AG20443 (cell line): ENCODE measurements at places on chromosomes 1 and 21.

GRCh38 chr1:159900755-159901360 is 893 bp upstream of the CFAP45 start:
- no peak for DNase-seq

DNA sequence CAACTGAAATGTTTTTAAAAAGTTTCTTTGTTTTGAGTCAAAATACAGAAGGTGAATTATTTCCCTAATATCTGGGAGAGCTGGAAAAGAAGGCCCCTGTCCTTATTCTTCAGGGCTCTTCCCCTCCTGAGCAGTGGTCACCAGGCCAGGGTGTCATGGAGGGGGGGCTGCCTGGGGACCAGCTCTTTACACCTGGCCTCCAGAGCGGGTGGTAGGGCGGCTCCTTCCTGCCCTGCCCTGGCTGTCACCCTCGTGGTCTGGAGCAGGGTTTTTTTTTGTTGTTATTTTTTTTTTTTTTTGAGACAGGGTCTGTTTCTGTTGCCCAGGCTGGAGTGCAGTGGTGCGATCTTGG is 6.6 kb downstream of the SKI start:
- no peak for DNase-seq

GRCh38 chr1:187817782-187818181 is 989.0 kb downstream of the PLA2G4A start:
- no peak for DNase-seq

DNA sequence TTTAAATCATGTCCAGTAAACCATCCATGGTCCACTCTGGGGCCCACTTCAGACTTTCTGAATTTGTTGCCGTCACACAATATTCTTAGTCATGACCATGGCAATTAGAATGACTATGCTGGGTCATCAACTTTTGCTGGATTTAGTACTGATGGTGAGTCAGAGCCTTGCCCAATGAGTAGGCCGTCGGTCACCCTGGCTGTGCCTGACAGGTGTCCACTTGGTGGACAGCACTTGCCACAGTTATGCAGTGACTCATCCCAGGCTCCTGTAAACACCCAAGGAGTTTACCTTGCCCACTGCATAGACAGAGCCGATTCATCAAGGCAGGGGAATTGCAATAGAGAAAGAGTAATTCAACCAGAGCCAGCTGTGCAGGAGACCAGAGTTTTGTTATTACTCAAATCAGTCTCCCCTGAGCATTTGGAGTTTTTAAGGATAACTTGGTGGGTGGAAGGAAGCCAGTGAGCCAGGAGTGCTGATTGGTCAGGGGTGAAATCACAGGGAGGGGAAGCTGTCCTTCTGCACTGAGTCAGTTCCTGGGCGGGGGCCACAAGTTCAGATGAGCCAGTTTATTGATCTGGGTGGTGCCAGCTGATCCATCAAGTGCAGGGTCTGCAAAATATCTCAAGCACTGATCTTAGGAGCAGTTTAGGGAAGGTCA is 333.8 kb downstream of the PTPRU start:
- DNase-seq, result peak; percentile 69

- no peak for DNase-seq
These were observed 52.7 kb downstream of the DIRAS3 start for GRCh38 chr1:67997746-67998145.

DNA sequence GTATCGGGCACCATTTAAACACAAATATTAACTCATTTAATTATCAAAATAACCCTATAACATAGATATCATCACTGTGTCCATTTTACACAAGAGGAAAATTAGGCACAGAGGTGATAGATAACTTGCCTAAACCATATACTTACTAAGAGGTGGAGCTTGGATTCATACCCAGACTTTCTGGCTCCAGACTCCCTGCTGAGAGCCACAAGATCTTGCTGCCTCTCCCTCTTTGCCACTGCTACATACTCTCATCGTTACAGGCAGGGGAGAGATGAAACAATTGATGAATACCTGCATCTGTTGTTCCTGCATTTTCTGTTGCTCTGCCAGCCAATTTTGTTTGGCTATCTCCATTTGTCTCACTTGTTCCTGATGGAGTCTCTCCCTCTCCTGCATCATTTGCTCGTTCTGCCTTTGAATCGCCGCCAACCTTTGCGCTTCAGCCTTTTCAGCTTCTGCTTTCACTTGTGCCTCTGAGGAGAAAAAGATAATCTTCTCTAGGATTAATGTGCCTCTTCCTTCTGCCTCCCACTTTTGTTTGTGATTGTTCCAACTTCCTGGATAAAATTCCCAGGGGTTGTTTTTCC is 10.6 kb downstream of the GBP5 start:
- peak; percentile 16 for DNase-seq

DNA sequence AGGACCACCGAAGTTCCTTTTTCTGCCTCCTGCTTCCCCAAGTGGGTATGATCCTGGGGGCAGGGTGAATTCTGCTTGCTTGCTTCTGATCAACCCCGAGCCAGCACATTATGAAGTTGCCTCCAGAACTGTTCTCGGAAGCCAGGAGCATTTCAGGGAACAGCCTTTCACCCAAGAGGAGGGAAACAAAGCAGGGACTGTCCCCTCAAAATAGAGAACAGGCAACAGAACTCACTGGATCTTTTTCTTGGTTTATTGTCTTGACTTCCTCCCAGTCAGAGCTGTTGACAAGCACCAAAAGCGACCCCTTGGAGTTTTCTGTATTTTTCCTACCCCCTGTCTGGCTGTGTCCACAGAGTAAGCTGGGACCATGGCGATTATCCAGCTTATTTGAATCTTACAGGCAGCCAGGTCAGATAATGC is 258.3 kb upstream of the SGIP1 start:
- no peak for DNase-seq

GRCh38 chr1:95201905-95202304 is 32.1 kb upstream of the RWDD3 start:
- no peak for DNase-seq

DNA sequence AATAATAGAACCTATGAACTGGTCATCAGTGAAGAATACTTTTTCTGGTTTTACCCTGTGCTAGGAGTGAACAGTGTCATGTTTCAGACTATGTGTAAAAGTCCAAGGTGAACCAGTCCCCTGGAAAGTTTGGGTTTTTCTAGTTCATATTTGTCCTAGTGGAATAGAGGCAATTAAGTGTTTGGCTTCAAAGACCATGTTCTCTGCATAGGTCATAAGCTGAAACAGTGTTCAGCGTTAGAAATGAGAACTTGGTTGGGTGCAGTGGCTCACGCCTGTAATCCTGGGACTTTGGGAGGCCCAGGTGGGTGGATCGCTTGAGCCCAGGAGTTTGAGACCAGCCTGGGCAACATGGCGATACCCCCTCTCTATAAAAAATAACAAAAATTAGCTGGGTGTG is 77.5 kb downstream of the UCK2 start:
- DNase-seq, result no peak

DNA sequence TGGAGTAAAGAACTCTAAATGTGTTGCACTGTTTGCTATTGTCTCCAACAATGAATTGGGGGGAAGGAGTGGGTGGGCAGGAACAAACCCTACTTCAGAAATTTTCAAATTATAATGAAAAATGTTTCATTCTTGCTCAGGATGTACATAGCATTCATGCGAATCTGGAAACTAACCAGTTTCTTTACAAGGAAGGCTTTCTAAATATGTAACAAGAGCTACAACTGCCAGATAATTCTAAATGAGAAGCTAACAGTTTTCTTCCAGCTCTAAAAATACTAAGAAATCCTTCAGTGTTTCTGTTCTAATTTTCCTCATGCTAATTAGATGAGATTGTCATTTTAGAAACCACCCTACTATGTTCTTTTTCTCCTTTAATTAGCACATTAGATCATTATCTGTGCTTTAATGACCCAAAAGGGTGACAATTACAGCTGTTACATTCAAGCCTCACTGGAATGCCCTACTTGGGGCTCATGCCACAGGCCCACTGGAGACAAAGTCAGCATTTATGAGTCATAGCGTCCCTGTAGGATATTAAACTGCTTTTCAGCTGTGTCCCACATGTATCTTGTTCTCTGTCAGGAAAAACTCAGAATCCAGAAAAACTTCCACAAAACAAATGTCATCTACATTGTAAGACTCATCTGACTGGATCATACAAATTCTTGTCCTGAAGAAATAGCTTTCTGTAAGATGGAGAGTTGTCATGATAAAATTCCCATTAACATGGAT is 804.6 kb upstream of the CXADR start:
- DNase-seq, result peak; percentile 50

DNA sequence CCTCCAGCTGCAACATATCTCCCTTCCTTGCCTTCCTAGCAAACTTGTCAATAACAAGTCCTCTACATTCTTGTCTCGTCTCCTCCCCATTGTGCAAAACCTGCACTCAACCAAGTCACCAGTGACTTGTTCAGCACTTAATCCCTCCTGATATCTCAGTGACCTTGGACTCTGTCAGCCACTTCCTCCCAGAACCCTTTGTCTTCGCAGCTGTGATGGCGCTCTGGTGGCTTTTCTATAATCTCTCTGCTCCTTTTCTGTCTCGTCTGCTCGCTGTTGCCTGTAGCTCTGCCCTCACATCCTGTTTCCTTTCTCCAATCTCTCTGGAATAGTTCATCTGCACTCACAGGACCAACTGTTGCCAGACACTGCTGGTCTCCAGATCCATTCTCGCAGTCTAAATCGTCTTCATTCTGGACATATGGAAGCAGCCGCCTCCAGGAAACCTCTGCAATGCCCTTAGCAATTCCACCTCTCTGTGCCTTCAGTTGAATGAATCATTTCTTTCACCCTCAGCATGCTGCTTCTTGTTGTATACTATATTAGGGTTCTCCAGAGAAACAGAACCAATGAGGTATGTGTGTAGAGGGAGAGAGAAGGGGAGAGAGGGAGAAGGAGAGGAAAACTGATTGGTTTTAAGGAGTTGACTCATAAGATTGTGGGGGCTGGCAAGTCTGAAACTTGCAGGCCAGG is 17.4 kb upstream of the IFNAR2 start:
- DNase-seq, result no peak

- DNase-seq, result no peak
These were observed 2.5 kb upstream of the ID3 start for GRCh38 chr1:23561813-23562100.
